Lung microvascular endothelial cell (primary cell): ENCODE measurements at places on chromosomes 2 and 18. TPM values are rescaled to one million over a fixed set of nuclear protein-coding genes. Genes with fewer than 3 reads are reported as not detected.

RGPD4 gene
- not detected in 2 replicates for total RNA-seq

ABCB11 gene
- total RNA-seq, result under 0.01 TPM in 1 of 2 replicates, not detected in the other

NT5C1B gene
- not detected in 2 replicates for total RNA-seq

ITSN2 gene
- 30.3 and 39.7 TPM in 2 replicates for total RNA-seq

MYL1 gene
- not detected in 2 replicates for total RNA-seq
